Metanephros (tissue), 2 donors: ENCODE measurements at places on chromosomes 5 and 9. TPM values are rescaled to one million over a fixed set of nuclear protein-coding genes. Genes with fewer than 3 reads are reported as not detected.

DOCK8 gene
- total RNA-seq = 26.6 TPM

P4HA2 gene
- 28.6 TPM for total RNA-seq

SPATA6L gene
- total RNA-seq = 6.5 TPM

TPPP gene
- total RNA-seq = 6.4 TPM

AHRR gene
- 6.4 TPM for total RNA-seq

PTGES2 gene
- total RNA-seq = 68.0 TPM

SLC6A7 gene
- 0.06 TPM for total RNA-seq

IFNA21 gene
- not detected for total RNA-seq

IFNK gene
- not detected for total RNA-seq

SLC36A3 gene
- not detected for total RNA-seq

FBXO4 gene
- total RNA-seq = 10.8 TPM

PCDHA12 gene
- total RNA-seq = 0.35 TPM

RASGEF1C gene
- 0.93 TPM for total RNA-seq

SLC45A2 gene
- 0.23 TPM for total RNA-seq

NME5 gene
- total RNA-seq = 6.9 TPM

LRRC19 gene
- total RNA-seq = 12.1 TPM

SLC1A3 gene
- total RNA-seq = 5.2 TPM

PLAC8L1 gene
- not detected for total RNA-seq

CDKN2B-AS1 gene
- not detected for total RNA-seq

PAEP gene
- not detected for total RNA-seq

OMD gene
- 4.1 TPM for total RNA-seq

PCDHGA6 gene
- total RNA-seq = 10.3 TPM

COL5A1 gene
- 192 TPM for total RNA-seq

F2R gene
- 50.2 TPM for total RNA-seq

SNX30 gene
- 23.7 TPM for total RNA-seq

LCN6 gene
- not detected for total RNA-seq

CER1 gene
- total RNA-seq = 1.1 TPM

GDF9 gene
- total RNA-seq = 1.4 TPM

SOHLH1 gene
- total RNA-seq = not detected

ATP10B gene
- total RNA-seq = 0.47 TPM

OR1J2 gene
- total RNA-seq = not detected

GPR107 gene
- 47.2 TPM for total RNA-seq

KLF9 gene
- total RNA-seq = 19.7 TPM

C7 gene
- 392 TPM for total RNA-seq

MEIKIN gene
- total RNA-seq = not detected

CFAP157 gene
- total RNA-seq = 1.5 TPM

PRRT1B gene
- 0.93 TPM for total RNA-seq

DAPK1 gene
- 80.8 TPM for total RNA-seq

ASS1 gene
- 140 TPM for total RNA-seq

PCYOX1L gene
- total RNA-seq = 9.9 TPM

MLANA gene
- 0.41 TPM for total RNA-seq

IRX1 gene
- 50.3 TPM for total RNA-seq

MGAT4B gene
- total RNA-seq = 119 TPM

IL5 gene
- not detected for total RNA-seq

SNX2 gene
- 145 TPM for total RNA-seq

ASPN gene
- total RNA-seq = 33.7 TPM

PNPLA7 gene
- 4.3 TPM for total RNA-seq

CTSL gene
- 72.1 TPM for total RNA-seq

CDH6 gene
- total RNA-seq = 89.1 TPM

DEPDC1B gene
- total RNA-seq = 21.2 TPM
